Naive thymus-derived CD4-positive, alpha-beta T cell (primary cell): ENCODE measurements at places on chromosomes 2 and 18. TPM values are rescaled to one million over a fixed set of nuclear protein-coding genes. Genes with fewer than 3 reads are reported as not detected.

INPP1 gene
- 5.1 TPM for total RNA-seq

SLC8A1 gene
- total RNA-seq = 2.0 TPM

CD226 gene
- total RNA-seq = 43.4 TPM

DOK6 gene
- total RNA-seq = not detected

SULT1C2 gene
- total RNA-seq = not detected

ANKRD62 gene
- total RNA-seq = not detected

LAMA1 gene
- total RNA-seq = not detected

KCNK3 gene
- total RNA-seq = not detected in 2 replicates

ARHGAP15 gene
- total RNA-seq = 164 TPM

GRCh38 chr18:3615374-3615985 is 165.5 kb downstream of the TGIF1 start:
- DNase-seq = no peak
- no peaks in the 10 kb centered on the region for H3K36me3 ChIP-seq
- H3K27me3 ChIP-seq = no peaks in the 10 kb centered on the region
- no peak overlapping the region for H3K27ac ChIP-seq

DNA sequence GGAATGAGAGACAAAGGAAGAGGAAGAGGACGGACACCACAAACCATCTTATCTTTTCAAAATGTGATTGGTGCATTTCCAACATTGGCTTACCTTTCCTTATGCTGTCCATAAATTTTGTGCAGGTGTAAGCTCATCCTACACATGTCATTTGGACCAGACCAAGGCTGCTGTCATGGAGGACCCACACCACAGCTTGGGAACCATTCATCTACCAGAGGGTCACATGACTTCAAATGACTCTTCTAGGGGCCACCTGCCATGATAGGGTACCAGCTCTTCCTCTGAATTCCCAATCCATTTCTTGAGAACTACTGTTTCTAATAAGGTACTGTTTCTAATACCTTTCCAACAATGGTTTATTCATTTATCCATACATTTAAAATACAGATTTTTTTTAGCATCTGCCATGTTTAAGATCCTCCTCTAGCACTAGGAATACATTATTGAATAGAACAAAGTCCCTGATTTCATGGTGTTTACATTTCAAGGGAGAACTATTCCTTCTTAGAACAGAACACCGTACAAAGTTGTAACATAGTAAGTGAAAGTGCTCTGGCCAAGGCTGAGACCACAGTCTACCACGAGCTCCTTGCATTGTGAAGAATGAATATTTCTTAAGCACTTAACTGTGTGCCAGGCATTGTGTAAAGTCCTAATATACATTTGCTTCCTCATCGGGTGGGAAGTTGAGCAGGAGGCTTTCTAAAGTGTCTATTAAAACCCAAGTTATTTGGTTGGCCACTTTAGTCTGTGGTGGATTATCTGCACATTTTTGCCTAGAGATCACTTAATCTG is 246.1 kb upstream of the FN1 start:
- H3K36me3 ChIP-seq = no peaks in the 10 kb centered on the region
- DNase-seq = peak; percentile 5
- no peaks in the 10 kb centered on the region for H3K27me3 ChIP-seq

- no peaks in the 10 kb centered on the region for H3K4me1 ChIP-seq
- H3K27me3 ChIP-seq = no peaks in the 10 kb centered on the region
- H3K27ac ChIP-seq = no peak overlapping the region
- no peaks in the 10 kb centered on the region for H3K36me3 ChIP-seq
- no peak overlapping the region for H3K4me3 ChIP-seq
- no peak for DNase-seq
Measured at GRCh38 chr2:166841679-166842078, 46.6 kb upstream of the XIRP2 start.

GRCh38 chr18:79300413-79300812 is 95.3 kb upstream of the NFATC1 start:
- no peak overlapping the region for H3K27ac ChIP-seq
- H3K4me3 ChIP-seq = no peak overlapping the region
- H3K36me3 ChIP-seq = no peaks in the 10 kb centered on the region
- DNase-seq = no peak
- no peaks in the 10 kb centered on the region for H3K4me1 ChIP-seq

GRCh38 chr2:173282795-173283545 is 71.7 kb upstream of the CDCA7 start:
- no peak for DNase-seq
- H3K27me3 ChIP-seq = no peaks in the 10 kb centered on the region
- no peak overlapping the region for H3K4me3 ChIP-seq
- no peaks in the 10 kb centered on the region for H3K4me1 ChIP-seq

GRCh38 chr2:240502430-240503121 is 55.2 kb downstream of the ANKMY1 start:
- peaks cover 6% of the 10 kb centered on the region for H3K36me3 ChIP-seq
- H3K4me1 ChIP-seq = no peaks in the 10 kb centered on the region

GRCh38 chr2:20093263-20094141 is 42.1 kb upstream of the LAPTM4A start:
- no peak overlapping the region for H3K27ac ChIP-seq
- no peaks in the 10 kb centered on the region for H3K36me3 ChIP-seq
- no peak for DNase-seq
- H3K4me3 ChIP-seq = no peak overlapping the region
- H3K27me3 ChIP-seq = no peaks in the 10 kb centered on the region
- no peaks in the 10 kb centered on the region for H3K4me1 ChIP-seq

DNA sequence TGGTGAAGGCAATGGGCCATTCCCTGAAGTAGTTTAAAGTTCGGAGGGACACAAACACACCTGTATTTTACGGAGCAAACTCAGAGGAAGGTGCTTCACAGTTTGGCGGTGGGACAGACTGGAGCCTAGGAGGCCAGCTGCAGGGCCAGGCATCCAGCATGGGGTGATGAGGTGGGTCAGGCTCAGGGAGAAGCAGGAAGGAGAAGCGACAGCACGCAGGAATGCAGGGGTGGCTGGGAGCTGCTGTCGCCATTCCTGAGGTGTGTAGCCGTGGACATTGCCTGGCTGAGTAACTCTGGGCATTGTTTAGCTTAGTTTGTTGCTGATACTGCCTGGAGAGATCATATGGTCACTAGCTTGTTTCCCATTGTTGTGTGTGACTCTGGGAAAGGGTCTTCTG is 35.8 kb upstream of the METTL21A start:
- DNase-seq = no peak
- H3K27me3 ChIP-seq = no peaks in the 10 kb centered on the region
- H3K4me3 ChIP-seq = no peak overlapping the region
- H3K4me1 ChIP-seq = no peaks in the 10 kb centered on the region
- no peaks in the 10 kb centered on the region for H3K36me3 ChIP-seq

DNA sequence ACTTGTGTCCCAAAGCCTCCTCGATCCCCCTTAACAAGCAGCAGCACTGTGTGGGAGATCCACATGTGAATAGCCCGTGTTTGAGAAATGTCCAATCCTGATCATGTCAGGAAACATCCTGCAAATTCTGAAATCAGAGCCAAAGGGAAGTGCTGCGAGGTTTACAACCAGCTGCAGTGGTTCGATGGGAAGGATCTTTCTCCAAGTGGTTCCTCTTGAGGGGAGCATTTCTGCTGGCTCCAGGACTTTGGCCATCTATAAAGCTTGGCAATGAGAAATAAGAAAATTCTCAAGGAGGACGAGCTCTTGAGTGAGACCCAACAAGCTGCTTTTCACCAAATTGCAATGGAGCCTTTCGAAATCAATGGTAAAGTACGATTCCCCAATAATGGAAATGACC is at the start of gene MARCO:
Gene MARCO, plus strand, starts transcription at position 164 of the 400 bp plus-strand sequence. Its CDS starts 107 bp downstream, at position 271.
- no peaks in the 10 kb centered on the region for H3K27me3 ChIP-seq
- no peaks in the 10 kb centered on the region for H3K36me3 ChIP-seq
- DNase-seq = no peak
- H3K4me1 ChIP-seq = no peaks in the 10 kb centered on the region

GRCh38 chr2:235235977-235236767 is 257.7 kb upstream of the AGAP1 start:
- H3K36me3 ChIP-seq = no peaks in the 10 kb centered on the region
- no peak for DNase-seq
- H3K27me3 ChIP-seq = no peaks in the 10 kb centered on the region
- H3K4me3 ChIP-seq = no peak overlapping the region

- peaks cover 15% of the 10 kb centered on the region for H3K27me3 ChIP-seq
- H3K4me3 ChIP-seq = no peak within 1 kb of the TSS
- no peaks in the 10 kb centered on the region for H3K4me1 ChIP-seq
- no peaks in the 10 kb centered on the region for H3K36me3 ChIP-seq
Measured at GRCh38 chr2:219309278-219309677, at the start of gene PTPRN. TSS of gene PTPRN (minus strand) at chr2:219309401. CDS start at chr2:219309332, 69 bp downstream.

DNA sequence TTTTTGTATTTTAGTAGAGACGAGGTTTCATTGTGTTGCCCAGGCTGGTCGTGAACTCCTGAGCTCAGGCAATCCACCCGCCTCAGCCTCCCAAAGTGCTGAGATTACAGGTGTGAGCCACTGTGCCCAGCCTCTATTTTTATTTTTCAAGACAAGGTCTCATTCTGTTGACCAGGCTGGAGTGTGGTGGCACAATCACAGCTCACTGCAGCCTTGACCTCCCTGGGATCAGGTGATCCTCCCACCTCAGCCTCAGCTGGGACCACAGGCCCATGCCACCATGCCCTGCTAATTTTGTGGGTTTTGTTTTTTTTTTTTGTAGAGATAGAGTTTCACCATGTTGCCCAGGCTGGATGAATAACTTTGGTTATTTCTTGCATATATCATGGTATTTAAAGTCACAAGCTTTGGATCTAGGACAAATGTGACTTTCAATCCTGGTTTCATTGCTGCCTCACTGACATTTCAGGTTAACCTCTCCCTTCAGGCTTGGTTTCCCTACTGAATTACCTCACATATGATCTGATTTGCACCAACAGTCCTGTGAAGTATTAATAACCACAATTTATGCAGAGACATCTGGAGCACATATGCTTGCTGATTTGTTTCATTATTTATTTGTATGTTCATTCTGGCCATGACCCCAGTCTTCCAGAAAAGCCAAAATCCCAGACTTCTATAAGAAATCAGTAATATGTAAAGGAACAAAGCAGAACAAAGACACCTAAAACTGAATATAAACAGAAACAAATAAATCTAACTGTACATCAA is 17.5 kb upstream of the RAB31 start:
- no peak overlapping the region for H3K27ac ChIP-seq
- H3K4me3 ChIP-seq = no peak overlapping the region
- H3K4me1 ChIP-seq = no peaks in the 10 kb centered on the region
- no peaks in the 10 kb centered on the region for H3K36me3 ChIP-seq
- DNase-seq = no peak

DNA sequence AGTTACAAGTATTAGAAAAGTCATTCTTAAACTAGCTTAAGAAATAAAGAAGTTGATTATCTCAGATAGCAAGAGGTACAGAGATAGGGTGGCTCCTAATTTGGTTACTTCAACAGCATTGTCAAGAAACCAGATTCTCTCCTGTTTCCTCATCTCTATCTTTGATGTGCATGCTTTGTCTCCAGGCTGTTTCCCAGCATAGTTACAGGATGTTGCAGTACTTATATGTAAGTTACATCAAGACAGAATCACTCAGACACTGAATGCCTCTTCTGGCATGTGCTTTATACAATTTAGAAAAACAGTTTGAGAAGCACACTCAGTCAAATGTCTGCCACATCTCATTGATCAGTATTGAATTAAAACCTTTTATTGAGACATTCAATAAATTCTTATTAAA is 189.5 kb upstream of the UBE2E3 start:
- no peak for DNase-seq
- H3K36me3 ChIP-seq = no peaks in the 10 kb centered on the region
- H3K27me3 ChIP-seq = peaks cover 2% of the 10 kb centered on the region
- no peak overlapping the region for H3K4me3 ChIP-seq
- H3K4me1 ChIP-seq = no peaks in the 10 kb centered on the region

DNA sequence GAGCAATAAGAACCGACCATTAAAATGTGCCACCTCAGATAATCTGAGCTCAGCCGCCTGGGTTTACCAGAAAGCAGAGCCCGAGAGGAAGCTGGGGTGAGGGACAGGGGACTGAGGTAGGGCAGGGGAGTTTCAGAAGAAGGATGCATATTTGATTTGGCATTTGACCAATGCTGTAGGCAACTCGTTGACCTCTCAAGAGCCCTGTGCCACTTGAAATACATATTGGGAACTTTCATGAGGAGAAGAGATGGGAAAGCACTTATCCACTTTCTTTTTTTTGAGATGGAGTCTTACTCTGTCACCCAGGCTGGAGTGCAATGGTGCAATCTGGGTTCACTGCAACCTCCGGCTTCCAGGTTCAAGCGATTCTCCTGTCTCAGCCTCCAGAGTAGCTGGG is 148.4 kb upstream of the SPRED2 start:
- H3K4me1 ChIP-seq = no peaks in the 10 kb centered on the region
- H3K27me3 ChIP-seq = no peaks in the 10 kb centered on the region
- H3K27ac ChIP-seq = no peak overlapping the region
- H3K4me3 ChIP-seq = no peak overlapping the region
- no peaks in the 10 kb centered on the region for H3K36me3 ChIP-seq
- no peak for DNase-seq

- no peak overlapping the region for H3K27ac ChIP-seq
- DNase-seq = no peak
- H3K27me3 ChIP-seq = no peaks in the 10 kb centered on the region
- no peaks in the 10 kb centered on the region for H3K36me3 ChIP-seq
- H3K4me1 ChIP-seq = peaks cover 5% of the 10 kb centered on the region
- H3K4me3 ChIP-seq = no peak overlapping the region
Measured at GRCh38 chr2:158043181-158043948, 58.3 kb upstream of the UPP2 start.

DNA sequence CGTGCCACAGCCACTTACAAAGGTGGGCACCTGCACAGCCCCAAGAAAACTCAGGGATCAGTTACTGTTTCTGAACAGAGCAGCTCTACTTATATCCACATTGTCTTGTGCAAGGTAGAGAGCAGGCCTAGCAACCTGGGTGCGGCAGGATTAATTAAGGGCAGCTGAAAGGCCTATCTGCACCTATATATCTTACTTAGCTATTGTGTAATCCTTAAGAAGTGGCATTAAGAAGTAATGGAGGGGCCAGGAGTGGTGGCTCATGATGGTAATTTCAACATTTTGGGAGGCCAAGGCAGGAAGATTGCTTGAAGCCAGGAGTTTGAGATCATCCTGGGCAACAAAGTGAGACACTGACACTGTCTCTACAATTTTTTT is 12.8 kb upstream of the ARL5A start:
- no peak overlapping the region for H3K4me3 ChIP-seq
- no peaks in the 10 kb centered on the region for H3K4me1 ChIP-seq
- no peak overlapping the region for H3K27ac ChIP-seq
- no peaks in the 10 kb centered on the region for H3K36me3 ChIP-seq
- H3K27me3 ChIP-seq = no peaks in the 10 kb centered on the region
- DNase-seq = no peak

GRCh38 chr2:52862801-52863200 is 904.8 kb upstream of the CHAC2 start:
- no peak for DNase-seq
- no peak overlapping the region for H3K4me3 ChIP-seq
- H3K36me3 ChIP-seq = no peaks in the 10 kb centered on the region
- H3K4me1 ChIP-seq = no peaks in the 10 kb centered on the region
- no peaks in the 10 kb centered on the region for H3K27me3 ChIP-seq
- no peak overlapping the region for H3K27ac ChIP-seq
